ENCODE measurements at places on chromosomes 11 and 22.

GRCh38 chr11:17734418-17734911 is at the start of gene KCNC1:
Gene KCNC1, plus strand, starts transcription at chr11:17734781. Its CDS starts 1,222 bp downstream, at chr11:17736003.
- no peak for DNase-seq

DNA sequence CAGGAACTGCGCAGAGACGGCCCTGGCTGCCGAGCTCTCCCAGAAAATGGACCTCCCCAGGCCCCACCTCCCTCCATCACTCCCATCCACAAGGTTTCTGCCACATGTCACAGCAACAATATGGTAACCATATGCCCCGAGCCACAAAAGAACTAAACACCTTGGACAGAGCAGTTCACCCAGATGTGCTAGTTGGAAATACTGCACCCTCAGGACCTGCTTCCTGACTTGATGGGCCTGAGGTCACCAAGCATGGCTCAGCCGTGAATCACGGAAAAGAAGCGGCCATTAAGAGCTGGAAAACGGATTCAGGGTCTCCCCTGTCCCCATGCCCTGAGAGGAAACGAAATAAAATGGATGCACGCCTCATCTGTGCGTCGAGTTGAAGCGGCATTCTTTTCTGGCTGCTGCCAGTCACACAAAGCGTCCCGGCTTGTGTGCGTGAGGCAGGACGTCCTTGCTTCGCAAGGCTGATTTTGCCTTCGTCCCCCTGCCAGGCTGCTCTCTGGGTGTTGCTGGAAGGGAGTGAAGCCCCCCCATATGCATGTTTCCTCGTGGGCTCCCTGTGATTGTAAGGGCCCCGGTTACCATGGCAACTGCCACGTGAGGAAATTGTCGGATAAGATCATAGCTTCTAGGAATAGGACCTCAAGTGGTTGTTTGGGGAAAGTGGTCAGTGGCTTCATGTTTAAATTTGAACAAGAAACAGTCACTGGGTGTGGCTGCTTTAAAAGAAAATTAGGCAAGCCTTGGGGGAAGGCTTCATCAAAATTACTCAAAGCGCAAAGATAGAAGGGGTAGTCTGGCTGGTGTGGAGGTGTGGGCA is 51.7 kb downstream of the FLI1 start:
- no peak for DNase-seq

- DNase-seq = no peak
Measured at GRCh38 chr11:67295846-67296245, 6.7 kb downstream of the ANKRD13D start.

DNA sequence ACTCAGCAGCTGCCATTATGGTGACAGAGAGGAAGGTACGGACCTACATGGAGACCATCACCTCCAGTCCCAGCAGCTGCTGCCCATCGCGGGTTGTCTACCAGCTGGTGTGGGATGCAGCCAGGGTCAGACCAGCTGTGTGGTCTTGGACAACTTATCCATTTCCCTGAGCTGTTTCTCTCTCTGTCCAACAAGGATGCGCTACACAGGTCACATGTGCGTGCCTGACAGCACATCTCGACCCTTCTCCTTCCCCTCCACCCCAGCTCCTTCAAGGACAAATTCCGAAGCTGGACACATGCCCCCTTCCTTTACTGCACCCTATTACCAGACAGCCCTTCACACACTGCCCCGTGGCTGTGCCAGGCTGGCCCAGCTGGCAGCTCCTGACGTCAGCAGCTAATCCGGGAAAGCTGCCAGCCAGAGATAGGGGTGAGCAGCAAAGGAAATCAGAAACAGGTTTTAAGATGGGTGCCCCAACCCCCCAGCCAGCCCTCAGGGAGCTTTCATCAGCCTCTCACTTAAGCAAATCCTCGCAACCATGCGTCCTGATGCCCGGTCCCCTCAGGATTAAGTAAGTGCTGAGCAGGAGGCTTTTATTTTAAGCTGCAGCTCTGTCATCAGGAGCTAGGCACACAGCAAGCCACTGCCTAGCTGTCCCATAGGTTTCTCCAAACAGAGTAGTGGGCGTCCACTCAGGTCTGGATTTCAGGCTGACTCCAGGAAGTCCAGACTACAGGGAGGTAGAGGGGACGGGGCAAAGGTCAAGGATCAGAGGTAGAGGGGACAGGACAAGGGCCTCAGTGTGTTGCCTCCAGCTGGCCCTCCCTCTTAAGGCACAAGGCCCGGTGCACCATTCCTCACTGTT is 20.3 kb downstream of the TEF start:
- no peak for DNase-seq

GRCh38 chr22:30606455-30607299 is at the start of gene TCN2:
Gene TCN2, plus strand, starts transcription at chr22:30607174. Its CDS starts 158 bp downstream, at chr22:30607332.
- no peak for DNase-seq

DNA sequence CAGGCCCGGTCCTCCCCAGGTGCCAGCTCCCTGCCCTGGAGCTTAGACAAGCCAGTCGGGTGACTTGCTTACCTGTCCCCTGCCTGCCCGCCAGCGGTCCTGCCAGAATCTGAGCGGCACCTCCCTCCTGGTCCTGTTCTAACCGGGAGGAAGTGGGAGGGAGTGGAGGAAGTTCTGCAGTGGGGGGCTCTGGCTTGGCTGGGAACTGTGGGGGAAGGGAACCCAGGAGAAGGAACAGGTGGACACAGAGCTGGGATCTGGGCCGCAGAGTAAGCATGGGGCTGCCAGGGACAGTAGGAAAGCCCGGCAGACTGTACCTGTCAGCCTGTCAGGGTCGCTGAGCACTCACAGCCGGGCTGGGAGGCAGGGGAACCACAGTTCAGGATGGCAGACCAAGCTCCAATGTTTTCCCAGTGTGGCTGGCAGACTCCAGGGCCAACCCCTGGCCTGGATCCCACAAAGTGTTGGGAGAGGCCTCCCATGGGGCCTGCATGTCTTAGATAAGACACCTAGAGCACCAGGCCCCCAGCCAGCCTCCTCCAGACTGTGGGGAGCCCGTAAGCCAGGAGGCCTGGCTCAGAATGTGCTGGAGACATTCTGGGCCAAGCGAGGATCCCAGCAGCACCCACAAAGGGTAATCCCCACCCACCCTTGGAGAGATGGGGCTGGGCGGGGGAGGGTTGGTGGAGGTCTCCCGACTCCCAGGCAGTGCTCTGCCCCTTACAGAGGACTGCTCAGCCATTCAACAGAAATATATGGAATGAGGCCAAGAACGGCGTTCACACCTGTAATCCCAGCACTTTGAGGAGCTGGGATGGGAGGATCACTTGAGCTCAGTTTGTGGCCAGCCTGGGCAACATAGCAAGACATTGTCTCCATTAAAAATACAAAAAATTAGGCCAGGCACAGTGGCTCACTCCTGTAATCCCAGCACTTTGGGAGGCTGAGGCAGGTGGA is 2.3 kb downstream of the CYB5R3 start:
- DNase-seq = no peak

GRCh38 chr11:65791719-65792213 is 4.9 kb downstream of the OVOL1 start:
- DNase-seq = peak; percentile 37

- DNase-seq = no peak
Measured at GRCh38 chr11:69243496-69244200, 50.3 kb upstream of the MYEOV start.

DNA sequence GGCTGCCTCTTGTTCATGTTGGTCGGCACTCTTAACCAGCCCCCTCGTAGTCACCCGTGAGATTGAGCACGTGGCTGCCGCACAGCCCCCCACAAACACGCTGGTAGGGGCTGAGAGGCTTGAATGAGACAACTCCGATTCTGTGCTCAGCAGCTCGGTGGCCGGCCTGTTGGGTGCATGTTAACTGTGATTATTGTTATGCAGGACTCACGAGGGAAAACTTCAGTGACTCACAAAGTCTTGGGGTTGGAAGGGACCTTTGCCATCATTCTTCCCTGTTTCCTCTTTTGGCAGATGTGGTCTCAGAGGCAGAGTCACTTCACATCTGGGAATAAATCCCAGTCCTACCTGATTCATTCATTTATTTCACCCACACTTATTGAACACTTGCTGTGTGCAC is 75.2 kb downstream of the ADAMTS15 start:
- DNase-seq = no peak

DNA sequence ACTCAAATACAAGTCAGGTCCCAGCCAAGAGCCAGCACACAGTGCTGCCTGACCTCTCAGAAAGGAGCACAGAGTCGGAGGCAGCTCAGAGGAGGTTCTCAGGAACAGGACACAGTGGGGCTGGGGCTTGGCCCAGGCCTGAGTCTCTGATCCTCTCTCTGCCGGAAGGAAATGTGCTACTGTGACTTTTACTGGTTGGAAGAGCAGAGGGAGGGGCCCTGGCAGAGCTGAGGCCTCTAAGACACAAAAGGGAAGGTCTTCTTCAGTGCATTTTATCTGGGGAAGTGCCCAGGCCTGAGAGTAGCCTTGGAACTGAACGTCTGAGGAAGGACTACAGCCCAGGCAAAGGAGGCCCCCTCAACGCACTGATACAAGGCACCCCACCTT is 16.2 kb upstream of the CASTOR1 start:
- no peak for DNase-seq

DNA sequence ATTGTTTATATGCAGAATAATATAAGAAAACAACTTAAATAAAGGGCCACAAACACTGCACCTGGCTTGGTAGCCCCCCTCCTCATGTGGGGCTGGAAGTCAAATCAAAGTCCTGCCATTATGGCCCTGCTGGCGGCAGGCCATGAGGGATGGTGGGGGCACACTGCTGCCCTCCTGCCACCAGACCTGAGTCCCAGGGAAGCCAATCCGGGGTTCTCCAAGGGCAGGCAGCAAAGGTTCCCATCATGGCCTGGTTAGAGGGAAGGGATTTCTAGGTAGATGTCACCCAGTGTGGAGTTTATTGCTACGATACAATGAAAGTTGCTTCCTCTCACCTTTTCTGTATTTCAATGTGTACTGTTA is 39.1 kb downstream of the C11orf58 start:
- DNase-seq = no peak

- no peak for DNase-seq
Measured at GRCh38 chr22:22853713-22854112, 33.9 kb upstream of the IGLL5 start.

GRCh38 chr11:120179057-120179672 is 31.7 kb upstream of the OAF start:
- DNase-seq = no peak

GRCh38 chr11:96704847-96705246 is 315.0 kb downstream of the JRKL start:
- DNase-seq = no peak

GRCh38 chr11:57463671-57464538 is 3.6 kb downstream of the RTN4RL2 start:
- DNase-seq = no peak

DNA sequence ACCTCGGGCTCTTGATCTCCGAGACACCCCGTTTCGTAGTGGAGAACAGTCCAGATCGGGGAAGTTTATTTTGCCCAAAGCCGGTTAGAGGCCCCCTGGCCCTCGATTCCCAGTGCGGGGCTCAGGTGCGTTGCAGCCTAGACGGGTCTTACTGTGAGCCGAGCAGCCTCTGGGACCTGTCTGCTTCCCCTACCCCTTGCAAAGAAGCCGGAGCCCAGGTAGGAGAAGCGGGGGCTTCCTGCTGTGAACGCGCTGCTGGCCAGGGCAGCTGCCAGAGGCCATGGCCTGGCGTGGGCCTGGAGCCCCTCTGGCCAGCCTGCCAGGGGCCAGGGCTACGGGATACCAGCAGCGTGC is 621 bp downstream of the TSPO start:
- no peak for DNase-seq

- DNase-seq = no peak
Measured at GRCh38 chr11:134572741-134573675, 161.0 kb upstream of the B3GAT1 start.

- DNase-seq = no peak
Measured at GRCh38 chr11:94025690-94026394, 4.7 kb downstream of the HEPHL1 start.

- DNase-seq = no peak
Measured at GRCh38 chr11:132604431-132604830, 927.9 kb downstream of the OPCML start.

GRCh38 chr11:67002921-67003411 is 20.0 kb upstream of the SYT12 start:
- DNase-seq = no peak

DNA sequence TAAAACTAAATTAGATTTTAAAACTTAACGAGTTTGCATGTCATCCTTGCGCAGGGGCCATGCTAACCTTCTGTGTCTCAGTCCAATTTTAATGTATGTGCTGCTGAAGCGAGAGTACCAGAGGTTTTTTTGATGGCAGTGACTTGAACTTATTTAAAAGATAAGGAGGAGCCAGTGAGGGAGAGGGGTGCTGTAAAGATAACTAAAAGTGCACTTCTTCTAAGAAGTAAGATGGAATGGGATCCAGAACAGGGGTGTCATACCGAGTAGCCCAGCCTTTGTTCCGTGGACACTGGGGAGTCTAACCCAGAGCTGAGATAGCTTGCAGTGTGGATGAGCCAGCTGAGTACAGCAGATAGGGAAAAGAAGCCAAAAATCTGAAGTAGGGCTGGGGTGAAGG is 10.6 kb downstream of the LIMK2 start:
- no peak for DNase-seq

DNA sequence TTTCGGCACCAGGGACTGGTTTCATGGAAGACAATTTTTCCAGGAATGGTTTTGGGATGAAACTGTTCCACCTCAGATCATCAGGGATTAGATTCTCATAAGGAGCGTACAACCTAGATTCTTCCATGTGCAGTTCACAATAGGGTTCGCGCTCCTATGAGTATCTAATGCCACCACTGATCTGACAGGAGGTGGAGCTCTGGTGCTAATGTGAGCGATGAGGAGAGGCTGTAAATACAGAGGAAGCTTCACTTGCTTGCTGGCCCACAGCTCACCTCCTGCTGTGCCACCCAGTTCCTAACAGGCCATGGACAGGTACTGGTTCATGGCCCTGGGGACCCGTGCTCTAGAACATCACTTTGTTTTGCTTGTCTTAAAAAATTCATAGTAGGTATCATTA is 41.8 kb upstream of the AMPD3 start:
- DNase-seq = no peak

- DNase-seq = no peak
Measured at GRCh38 chr11:110081462-110082376, 11.5 kb upstream of the ZC3H12C start.

DNA sequence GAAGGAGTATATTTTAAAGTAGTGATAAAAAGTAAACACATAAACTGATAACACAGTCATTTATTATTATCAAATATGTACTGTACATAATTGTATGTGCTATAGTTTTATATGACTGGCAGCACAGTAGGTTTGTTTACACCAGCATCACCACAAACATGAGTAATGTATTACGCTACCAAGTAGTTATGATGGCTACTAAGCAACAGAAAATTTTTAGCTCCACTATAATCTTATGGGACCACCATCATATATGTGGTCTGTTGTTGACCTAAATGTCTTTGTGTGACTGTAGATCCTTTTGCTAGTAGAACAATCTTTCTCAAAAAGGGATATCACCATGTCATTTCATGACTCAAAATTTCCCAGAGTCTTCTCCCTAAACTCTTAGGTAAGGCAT is 93.5 kb downstream of the LARGE2 start:
- DNase-seq = no peak

- no peak for DNase-seq
Measured at GRCh38 chr22:40453671-40454070, 83.3 kb downstream of the SGSM3 start.

DNA sequence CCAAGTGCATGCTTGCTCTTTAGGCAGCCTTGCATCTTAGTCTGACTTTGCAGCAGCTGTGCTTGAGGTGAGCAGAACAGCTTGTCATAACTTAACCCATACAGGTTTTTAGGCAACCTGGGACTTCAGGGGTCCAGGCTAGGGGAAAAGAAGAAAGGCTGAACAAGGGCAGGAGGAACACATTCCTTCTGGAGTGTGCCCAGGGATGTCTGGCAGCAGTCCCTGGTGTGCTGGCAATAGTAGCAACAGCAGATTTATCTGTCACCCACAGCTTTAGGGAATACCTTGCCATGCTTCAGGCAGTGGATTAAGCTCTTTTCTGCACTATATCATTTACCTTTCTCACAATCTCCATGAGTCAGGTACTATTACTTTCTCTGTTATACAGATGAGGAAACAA is 513.0 kb downstream of the RAB38 start:
- DNase-seq = no peak

Data from stimulated activated CD8-positive, alpha-beta memory T cell treated with anti-CD3 and anti-CD28 coated beads, Interleukin-12 subunit alpha, Interleukin-12 subunit beta, amount 100 ng/mL, for 4 hours (primary cell).